ENCODE measurements at places on chromosomes 4 and X.

GRCh38 chrX:8738588-8739189 is 6.8 kb upstream of the ANOS1 start:
- DNase-seq, result peak; percentile 65

GRCh38 chr4:2795893-2796848 is 3.3 kb downstream of the SH3BP2 start:
- DNase-seq, result peak; percentile 75

DNA sequence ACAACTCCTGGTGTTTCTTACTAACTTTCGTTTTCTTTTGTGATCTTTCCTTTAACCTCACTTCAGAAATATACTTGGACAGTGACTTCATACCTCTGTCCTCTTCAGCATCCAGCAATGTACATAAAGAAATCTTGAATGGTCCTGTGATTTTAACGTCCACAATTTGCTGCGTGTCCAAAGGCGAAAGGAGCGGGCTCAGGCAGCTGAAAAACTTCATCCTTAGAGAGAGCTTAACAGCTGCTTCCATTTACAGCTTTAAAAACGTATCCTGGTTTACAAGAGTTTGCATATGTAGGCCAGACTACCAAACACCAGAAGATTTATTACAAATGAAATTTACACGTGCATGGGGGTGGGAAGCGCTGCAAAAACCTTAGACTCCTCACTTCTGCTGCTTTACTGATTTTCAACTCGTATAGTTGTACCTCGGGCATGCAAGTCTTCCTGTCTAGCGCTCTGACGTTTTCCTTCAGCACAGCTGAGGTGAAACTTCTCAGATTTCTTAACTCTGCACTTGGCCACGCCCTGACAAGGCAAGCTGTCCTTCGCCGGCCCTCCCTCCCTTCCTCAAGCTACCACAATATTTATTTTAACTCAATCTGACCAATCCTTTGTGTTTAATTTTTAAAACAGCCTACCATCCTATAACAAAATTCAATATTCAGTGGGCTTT is 406.4 kb downstream of the FAM47A start:
- DNase-seq, result peak; percentile 7

DNA sequence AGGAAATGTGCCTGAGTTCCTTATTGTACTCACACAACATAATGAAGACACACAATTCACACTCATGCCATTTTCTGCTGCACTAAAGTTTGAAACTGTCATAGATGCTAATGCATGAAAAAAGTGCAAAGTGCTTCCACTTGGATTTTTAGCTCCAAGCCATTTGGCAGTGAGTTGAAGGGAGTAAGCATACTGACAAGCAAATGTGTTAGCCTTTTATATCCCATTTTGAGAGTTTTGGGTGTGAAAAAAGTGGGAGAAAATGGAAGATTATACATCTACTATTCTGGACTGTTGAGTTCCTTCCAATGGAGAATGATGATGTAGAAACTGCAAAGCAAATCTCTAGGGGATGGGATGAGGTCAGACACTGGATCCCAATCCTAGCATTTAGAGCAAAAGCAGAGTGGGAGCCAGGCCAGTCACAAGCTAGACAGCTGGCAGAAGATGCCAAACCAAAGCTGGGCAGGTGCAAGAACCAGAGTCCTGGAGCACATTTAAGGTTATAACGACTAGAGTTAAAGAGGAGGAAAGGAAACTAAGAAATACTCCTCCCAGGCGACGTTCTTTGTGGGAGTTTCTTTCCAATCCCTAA is 216.8 kb downstream of the FBXO8 start:
- DNase-seq, result no peak

DNA sequence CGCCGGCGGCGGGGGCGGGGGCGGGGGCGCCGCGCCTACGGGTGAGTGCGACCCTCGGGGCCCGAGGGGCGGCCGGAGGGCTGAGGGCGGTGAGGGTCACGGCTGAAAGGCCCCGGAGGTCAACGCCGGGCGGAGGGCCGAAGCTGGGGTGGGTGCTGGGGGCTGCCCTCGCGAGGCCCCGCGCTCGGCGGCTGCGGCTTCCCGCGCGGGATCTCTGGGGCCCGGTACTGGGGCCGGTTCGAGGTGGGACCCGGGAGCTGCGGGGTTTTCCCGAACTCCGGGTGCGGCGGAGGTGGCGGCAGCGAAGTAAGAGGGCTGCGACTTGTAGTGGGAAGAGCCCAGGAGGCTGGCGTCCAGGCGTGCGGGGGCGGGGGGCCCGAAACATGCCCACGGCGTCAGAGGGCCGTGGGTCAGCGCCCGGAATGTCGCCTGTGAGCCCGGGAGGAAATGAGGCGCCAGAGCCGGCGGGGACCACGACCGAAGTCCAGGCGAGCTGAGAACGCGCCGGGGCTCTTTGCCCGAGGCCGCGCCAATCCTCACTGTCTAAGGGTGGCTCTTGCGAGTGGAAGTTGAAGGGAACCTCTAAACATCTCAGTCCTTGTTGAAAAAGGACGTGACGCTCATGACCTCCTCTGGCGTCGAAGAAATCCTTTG is 407 bp downstream of the IL13RA1 start:
- DNase-seq, result peak; percentile 56

DNA sequence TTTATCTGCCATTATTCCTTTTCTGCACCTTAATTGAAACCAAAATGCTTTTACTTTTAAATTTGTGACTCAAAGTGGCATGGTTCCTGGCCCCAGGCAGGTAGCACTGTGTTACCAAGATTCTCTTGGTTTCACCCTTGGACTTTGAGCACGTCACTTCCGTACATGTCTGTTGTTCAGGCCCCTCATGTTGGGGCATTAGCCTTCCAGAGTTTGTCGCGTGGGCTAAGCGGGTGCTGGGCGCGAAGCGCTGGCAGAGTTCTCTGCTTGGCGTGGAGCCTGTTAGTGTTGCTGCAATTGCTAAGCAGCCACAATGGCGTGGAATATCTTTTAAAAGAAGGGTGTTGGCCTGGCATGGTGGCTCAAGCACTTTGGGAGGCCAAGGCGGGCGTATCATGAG is 14.0 kb upstream of the TADA2B start:
- no peak for DNase-seq

- no peak for DNase-seq
These were observed 42.4 kb upstream of the IL21 start for GRCh38 chr4:122663291-122663690.

GRCh38 chr4:40363382-40363920 is 28.3 kb downstream of the CHRNA9 start:
- no peak for DNase-seq

DNA sequence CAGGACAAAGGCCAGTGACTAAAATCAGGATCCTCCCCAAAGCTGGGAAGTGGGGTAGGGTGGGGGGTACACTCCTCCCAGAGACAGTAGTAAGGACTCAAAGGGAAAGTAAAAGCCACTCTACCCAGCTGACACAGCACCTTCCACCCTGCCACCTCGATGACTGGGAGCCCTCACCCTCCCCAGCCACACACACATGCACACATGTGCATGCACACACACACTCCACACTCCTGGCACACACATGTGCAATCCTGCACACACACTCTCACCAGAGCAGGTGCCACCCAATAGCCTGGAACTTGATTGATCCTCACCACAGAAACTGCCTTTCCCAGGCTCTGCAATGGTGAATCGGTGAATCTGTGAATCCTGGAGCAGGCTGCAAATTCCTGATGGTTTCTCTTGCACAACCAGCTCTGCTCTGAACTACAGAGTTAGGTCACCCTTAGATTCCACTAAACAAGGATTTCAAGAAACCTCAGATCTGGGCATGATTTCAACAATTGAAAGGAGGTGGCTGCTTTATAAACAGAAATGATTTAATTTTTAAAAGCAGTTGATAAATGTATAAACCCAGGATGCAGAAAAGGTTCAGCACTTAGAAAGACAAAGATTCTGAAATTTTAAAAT is 21.5 kb downstream of the AMOT start:
- DNase-seq, result peak; percentile 80

DNA sequence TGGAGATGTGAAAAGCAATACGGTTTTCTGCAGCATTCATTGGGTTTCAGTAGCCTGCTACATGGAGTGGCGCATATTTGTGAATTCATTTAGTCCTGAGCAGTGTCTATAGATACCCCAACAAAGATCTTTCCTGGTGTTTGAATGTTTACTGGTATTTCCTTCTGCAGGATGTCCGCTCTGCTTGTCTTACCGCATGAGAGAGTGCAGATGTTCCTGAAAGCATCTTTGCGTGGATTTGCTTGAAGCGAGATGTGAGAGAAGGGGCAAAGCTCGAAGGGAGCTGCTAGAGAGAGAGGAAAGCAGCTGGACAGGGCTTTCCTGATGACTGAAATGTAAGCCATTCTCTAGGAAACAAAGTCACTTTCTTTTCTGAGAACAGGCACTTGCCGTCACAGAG is 40.9 kb upstream of the GYPA start:
- DNase-seq, result no peak

- DNase-seq, result no peak
These were observed 203.0 kb downstream of the CENPC start for GRCh38 chr4:67342291-67342690.

DNA sequence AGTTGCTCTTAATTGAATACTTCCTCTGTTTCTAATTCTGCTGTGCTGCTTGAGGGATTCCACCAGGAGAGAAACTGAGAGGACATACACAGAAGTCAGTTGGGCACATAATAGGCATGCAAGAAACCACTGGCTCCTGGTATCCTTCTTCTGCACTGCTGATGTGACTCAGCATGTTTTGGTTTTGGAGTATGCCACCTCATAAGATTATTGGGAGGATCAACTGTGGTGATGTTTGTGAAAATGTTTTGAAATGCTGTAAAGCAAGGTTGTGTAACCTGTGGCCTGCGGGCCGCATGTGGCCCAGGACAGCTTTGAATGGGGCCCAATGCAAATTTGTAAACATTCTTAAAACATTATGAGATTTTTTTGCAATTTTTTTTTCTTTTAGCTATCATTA is 119.6 kb downstream of the GATB start:
- peak; percentile 60 for DNase-seq

GRCh38 chrX:24870143-24870542 is 145.6 kb downstream of the ARX start:
- DNase-seq, result peak; percentile 72

GRCh38 chr4:188992706-188993105 is 853.5 kb downstream of the TRIML1 start:
- DNase-seq, result no peak

GRCh38 chr4:57051095-57051494 is 59.1 kb downstream of the IGFBP7 start:
- DNase-seq, result no peak

- peak; percentile 60 for DNase-seq
These were observed 35.3 kb upstream of the JADE3 start for GRCh38 chrX:46876901-46877300.

GRCh38 chrX:153414856-153415510 is 3.7 kb downstream of the ZFP92 start:
- DNase-seq, result no peak

DNA sequence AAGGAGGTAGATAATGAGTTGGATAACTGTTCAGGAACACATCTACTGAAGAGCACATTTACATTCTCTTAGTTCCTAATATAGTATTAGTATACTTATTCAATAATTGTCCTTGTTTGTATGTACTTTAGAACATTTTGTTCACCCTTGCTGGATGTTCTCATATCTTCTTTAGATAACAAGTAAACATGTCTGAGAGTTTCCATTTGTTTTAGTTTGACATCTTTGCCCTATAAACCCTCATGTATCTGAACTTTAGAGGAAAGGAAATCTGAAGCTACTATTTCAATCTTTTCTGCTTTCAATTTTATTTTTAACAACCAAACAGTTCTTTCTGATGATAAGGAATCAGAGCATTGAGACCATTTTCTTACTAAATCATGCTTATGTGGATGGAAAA is 518.6 kb downstream of the RPA4 start:
- no peak for DNase-seq

DNA sequence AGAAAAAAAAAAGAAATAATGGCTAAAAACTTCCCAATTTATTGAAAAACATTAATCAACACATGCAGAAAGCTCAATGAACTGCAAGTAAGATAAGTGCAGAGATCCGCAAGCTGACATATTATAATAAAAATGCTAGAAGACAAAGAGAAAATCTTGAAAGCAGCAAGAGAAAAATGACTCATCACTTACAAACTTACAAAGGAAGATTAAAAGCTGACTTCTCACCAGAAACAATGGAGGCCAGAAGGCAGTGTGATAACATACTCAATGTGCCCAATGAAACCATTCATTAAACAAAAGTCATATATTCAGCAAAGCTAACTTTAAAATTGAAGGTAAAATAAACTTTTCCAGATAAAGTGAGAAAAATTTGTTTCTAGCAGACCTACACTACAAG is 7.3 kb upstream of the BRWD3 start:
- DNase-seq, result peak; percentile 3

- peak; percentile 11 for DNase-seq
These were observed 382.2 kb upstream of the IGFBP7 start for GRCh38 chr4:57492251-57492878.

- DNase-seq, result peak; percentile 58
These were observed 2182.9 kb upstream of the TENM3 start for GRCh38 chr4:180060159-180060889.

DNA sequence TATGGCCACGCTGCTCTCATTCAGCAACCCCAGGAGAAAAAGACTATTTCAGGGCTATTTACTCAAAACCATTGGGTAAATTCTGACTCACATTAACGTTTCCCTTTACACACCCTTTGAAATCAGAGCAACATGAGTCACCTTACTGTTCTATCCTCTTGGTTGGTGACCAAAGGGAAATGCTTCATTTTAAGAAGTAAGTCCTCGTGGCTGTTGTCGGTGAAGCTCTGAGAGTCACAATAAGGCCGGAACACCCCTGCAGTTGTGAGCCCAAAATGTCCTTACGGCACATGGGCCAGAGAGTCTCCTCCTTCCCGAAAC is 56.3 kb upstream of the SPRY1 start:
- peak; percentile 74 for DNase-seq

GRCh38 chr4:33837043-33837838 is 2407.1 kb downstream of the ARAP2 start:
- peak; percentile 71 for DNase-seq

DNA sequence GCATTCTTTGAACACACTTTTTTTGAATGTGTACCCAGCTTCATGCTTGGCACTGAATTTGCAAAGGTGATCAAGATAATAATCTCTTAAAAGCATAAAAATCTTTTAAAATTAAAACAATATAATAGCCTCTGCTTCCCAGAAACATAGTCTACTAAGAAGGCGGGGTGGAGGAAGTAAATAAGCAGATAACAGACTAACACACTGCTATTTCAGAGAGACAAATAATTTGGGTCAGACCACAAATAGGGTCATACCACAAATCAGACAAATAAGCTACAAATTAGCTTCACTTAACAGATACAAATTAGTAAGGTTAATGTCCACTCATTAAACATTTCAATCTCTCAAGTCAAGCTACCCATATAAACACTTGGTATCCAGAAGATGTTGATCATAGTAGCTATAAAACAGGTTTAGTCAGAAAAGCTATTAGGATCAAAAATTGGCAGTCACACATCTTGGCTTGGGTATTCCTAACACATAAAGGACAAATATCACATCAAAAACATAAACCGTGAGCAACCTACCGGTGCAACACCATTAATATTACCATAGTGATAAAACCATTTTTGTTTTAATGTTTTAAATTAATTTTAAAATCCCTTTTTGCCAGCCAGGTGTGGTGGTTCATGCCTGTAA is 47.3 kb downstream of the PPP3CA start:
- DNase-seq, result no peak

DNA sequence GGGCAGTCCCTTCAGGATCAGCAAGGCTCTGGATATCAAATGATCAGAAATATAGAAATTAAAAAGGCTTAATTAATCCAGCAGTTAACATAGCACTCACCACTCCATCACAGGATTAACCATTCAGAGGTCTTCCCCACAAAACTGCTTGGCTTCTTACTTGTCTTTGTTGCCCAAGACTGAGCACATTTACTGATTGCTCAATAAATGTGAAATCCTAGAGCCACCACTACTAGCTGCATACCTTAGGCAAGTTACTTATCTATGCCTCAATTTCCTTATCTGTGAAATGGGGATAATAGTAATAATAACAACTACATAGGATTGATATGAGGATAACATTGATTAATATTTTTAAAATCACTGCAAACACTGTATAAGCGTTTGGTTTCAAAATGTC is 124.2 kb downstream of the ARHGAP6 start:
- no peak for DNase-seq
